ENCODE measurements at places on chromosomes 11 and 22.

GRCh38 chr22:44928711-44929358 is 81.0 kb downstream of the PHF21B start:
- DNase-seq, result no peak

DNA sequence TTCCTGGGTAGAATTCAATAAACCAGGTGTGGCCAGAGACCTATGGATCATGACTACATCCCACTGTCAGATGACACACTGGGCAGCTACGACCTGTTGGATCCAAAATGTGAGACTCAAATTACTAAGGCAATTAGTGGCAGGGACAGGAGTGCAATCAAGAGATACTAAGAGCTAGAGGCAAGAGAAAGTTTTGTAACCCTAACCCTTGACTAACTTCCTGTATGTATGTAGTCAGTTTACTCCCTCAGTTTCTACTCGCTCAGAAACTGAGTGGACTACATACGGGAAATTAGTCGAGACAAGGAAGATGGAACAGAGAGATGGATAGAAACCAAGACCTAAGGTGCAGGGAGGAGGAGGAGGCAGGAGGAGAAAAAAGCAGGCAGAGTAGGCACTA is 2.7 kb downstream of the CYB5R2 start:
- DNase-seq, result no peak

GRCh38 chr11:11577251-11577855 is 44.5 kb downstream of the GALNT18 start:
- DNase-seq, result no peak

GRCh38 chr11:73648571-73649046 is 2.2 kb downstream of the PLEKHB1 start:
- no peak for DNase-seq

GRCh38 chr11:104781037-104781436 is 117.2 kb downstream of the CASP12 start:
- no peak for DNase-seq

GRCh38 chr22:49235463-49236300 is 592.0 kb downstream of the BRD1 start:
- no peak for DNase-seq

DNA sequence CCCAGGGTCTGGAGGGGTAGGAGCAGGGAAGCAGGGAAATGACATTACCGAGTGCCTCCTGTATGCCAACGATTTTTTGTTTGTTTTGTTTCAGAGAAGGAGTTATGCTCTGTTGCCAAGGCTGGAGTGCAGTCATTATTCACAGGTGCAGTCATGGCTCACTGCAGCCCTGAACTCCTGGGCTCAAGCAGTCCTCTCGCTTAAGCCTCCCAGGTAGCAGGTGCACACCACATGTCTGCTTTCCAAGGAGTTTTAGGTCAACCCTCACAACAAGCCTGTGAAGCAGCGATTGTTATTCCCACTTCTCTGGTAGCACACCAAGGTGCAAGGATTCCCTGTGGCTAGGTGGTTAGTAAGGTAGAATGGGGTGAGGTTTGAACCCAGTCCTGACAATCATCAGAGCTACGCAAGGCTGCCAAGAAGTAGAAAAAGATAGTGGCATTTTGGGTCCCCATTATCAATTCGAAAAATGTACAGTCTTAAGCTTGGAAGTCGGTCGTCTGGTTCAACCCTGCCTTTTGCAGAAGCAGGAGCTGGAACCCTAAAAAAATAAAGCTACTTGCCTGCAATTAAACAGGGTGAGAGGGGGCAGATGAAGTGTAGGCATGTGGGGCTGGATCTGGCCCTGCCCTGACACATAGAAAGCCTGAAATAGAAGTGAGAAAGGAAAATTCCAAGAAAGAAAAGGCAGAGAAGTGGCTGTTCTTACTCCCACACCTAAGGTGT is 9.1 kb downstream of the UCP3 start:
- no peak for DNase-seq

DNA sequence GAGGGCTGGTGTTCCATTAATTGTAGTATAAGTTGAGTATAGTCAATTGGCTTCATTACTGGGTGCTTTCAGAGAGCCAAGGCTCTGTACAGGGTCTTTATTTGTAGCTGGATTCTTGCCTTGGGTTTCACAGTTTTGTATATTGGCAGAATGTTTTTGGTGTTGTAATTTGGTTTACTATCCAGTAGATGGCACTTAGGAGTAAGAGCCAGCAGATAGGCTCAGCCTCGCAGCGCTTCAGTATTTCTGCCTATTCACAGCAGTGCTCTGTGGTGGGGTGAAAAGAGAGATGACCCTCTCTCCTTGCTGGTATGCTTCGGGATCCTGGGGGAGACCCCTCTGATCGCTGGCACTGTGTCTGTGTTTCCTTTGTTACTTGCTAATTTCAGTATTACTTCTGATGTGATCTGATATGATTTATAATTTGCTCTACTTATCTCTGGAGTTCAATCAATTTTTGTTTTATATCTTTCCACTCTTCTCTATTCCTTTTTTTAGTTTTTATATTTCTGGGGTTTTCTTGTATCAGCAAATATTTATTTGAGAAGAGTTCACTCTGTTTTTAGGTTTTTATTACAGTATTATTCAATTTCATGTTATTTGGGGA is 52.2 kb downstream of the ANO5 start:
- peak; percentile 19 for DNase-seq

GRCh38 chr11:782264-783174 is 5.2 kb upstream of the GATD1 start:
- DNase-seq, result no peak

GRCh38 chr11:63472372-63472771 is 18.6 kb downstream of the PLAAT5 start:
- DNase-seq, result no peak

- peak; percentile 92 for DNase-seq
Observed at GRCh38 chr11:67265633-67266448, 432 bp upstream of the GRK2 start.

DNA sequence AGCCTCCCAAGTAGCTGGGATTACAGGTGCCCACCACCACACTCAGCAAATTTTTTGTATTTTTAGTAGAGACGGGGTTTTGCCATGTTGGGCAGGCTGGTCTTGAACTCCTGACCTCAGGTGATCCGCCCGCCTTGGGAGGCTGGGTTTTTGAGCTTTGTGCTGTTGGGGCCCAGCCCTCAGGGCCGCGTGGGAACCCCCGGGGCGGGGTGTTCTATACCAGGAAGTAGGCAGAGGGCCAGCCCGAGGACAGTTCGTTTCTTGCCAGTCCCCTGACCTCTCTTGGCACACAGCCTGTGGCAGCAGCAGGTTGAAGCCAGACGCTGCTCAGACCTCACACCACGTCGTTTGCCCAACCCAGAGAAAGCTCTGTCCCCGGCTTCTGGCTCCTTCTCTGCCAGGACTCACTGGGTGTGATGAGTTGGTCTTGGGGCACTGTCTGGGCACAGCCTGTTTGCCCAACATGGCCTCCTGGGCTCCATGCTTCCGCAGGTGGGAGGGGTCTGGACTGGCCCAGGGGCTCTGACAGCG is 24.9 kb upstream of the CHKA start:
- DNase-seq, result no peak

- DNase-seq, result peak; percentile 15
Observed at GRCh38 chr11:62193952-62194351, 3.9 kb downstream of the SCGB1D1 start.

DNA sequence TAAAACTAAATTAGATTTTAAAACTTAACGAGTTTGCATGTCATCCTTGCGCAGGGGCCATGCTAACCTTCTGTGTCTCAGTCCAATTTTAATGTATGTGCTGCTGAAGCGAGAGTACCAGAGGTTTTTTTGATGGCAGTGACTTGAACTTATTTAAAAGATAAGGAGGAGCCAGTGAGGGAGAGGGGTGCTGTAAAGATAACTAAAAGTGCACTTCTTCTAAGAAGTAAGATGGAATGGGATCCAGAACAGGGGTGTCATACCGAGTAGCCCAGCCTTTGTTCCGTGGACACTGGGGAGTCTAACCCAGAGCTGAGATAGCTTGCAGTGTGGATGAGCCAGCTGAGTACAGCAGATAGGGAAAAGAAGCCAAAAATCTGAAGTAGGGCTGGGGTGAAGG is 10.6 kb downstream of the LIMK2 start:
- no peak for DNase-seq

DNA sequence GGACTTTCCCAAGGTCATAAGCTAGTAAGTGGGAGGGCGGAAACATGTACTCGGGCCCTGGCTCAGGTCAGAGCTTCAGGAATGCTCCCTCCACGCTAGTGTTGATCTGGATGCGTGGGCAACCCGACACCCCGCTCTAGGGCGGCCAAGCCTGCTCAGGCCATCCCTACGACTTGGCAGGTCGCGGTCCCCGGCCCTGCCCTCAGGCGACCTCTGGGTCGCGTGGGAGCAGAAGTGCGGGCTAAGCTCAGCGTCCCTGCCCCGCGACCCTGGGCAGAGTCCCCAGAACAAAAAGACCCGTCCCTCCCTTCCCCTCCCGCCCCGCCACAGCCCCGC is 781 bp upstream of the TEF start:
- DNase-seq, result peak; percentile 57

GRCh38 chr11:26930518-26931247 is 63.2 kb upstream of the FIBIN start:
- no peak for DNase-seq

- no peak for DNase-seq
Observed at GRCh38 chr11:8790968-8791367, 108.4 kb downstream of the RPL27A start.

DNA sequence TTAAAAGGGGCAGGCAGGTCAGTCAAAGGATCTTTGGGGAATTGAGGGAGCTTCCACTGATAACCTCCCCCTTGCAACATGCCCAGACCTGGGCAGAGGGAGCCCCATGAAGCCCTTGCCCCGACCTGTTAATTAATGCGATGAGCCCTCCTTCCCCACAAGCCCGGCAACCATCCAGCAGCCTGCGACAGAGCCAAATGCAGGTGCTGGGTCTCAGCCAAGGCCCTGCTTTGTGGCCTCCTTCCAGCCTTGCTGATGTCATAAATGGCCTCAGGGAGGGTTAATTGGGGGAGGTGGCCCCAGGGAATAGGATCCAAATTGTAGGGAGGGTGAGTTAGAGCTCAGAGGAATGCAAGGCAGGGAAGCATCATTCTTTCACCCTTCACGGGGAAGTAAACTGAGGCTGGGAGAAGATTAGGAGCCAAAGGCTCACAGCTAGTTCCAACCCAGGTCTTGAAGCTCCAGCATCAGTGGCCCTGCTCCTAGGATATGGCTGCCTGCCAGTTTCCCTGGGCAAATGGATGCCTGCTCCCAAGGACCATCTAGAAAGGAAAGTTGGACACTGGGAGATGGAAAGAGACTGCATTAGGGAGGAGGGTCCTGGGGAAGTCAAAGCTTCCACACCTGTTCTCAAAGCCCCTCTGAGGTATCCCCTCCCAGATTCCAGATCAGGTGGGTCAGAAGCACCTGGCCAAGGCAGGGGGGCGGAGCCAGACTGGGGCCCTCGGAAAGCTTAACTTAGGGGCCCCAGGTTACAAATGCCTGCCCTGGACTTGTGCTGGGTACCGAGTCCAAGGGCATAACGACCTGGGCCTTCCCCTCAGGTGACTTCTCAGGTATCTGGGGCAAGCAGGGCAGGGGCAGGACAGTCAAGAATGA is 34.1 kb downstream of the LMO1 start:
- no peak for DNase-seq

DNA sequence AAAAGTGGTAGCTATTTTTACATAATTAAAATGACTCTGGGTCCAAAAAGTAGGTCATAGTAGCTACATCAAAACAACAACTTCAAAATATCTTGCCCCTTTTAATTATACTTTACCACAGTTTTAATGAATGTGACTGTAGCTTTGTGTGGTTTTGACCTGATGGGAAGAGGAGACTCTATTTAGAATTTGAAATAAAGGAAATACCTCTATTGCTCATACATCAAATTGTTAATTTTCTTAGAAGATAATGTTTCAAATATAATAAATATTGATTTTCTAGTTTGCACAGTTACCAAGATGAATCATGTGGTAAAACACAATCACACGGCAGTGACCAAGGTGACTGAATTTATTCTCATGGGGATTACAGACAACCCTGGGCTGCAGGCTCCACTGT is at the start of gene OR8K1:
TSS of gene OR8K1 (plus strand) at position 301 of the 400 bp plus-strand sequence. CDS start at position 301, 0 bp downstream.
- no peak for DNase-seq

DNA sequence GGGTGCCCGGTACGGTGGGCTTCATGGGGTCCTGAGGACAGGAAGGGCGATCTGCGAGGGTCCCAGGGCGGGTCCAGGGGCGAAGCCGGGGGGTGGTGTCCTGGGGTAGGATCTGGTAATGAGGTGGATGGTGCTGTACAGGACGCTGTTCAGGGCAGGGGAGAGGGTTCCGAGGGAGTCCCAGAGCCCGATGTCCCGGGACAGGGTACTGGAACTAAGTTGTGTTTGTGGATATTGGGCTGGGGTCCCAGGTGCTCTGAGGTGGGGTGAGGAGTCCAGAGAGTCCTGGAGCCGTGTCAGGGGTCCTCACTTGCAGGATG is 426 bp downstream of the LZTR1 start:
- DNase-seq, result no peak

DNA sequence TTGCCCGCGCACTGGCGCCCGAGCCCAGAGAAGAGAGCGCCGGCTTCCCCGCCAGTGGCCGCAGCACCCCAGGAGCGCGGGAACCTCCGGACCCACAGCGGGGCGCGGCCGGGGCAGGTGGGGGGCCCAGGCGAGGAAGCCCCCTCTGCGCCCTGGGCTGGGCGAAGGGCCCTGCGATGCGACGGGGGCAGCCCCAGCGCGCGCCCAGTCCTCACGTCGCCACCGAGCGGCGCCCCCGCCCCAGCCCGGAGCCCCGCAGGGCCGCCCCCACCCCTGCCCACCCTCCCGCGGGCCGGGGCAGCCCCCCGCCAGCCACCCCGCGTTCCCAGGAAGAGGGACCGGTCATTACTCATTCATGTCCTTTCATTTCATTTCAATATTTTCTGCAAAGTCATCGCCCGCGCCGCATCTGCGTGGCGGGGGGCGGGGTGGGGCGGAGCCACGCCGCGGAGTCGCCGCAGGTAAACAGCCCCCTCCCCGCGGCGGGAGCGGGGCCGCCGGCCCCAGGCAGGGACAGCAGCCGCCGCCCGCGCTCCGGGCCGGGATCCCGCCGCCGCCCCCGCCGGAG is 673 bp upstream of the PANX2 start:
- no peak for DNase-seq

DNA sequence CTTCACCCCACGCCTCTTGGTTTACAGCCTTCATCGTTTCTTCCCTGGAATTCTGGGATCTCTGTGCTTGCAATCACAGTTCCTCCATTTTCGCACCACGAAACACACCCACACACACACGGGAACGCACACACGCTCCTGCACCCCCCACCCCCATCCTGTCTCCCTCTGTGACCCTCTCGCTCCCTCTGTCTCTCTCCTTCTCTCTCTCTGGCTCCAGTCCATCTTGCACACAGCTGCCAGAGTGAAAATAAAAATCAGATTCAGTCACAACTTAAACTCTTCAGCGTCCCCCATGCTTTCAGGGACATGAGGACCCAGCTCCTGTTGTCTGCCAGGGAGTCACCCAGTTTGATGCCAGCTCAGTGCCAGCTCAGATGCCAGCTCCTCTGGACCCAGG is 3.0 kb downstream of the GAL start:
- DNase-seq, result no peak

GRCh38 chr11:43952401-43953342 is 10.2 kb downstream of the C11orf96 start:
- DNase-seq, result no peak

GRCh38 chr11:134338654-134339053 is 6.9 kb downstream of the GLB1L2 start:
- DNase-seq, result no peak
